ENCODE measurements at places on chromosomes 1 and 21.

- DNase-seq = no peak
Measured at GRCh38 chr1:202648605-202649226, 61.5 kb downstream of the SYT2 start.

DNA sequence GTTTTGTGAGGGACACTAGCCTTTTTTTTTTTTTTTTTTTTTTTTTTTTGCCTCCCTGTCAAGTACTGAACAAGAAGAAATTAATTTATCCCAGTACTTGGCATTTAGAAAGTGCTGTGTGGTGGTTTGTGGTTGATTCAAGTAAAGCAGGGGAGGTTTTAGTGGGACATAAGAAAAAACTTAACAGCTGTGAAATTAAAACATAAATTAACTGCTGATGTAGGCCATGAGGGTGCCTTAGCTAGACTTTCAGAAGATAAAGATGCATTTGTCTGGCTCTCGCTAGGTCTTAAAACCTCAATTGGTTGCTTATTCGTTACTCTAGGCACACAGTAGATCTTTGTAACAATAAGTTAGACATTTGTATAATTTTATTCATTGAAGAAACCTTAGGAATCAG is 52.3 kb downstream of the SPATA46 start:
- DNase-seq = no peak

- DNase-seq = no peak
Measured at GRCh38 chr1:210117198-210117597, 115.4 kb upstream of the SERTAD4 start.

DNA sequence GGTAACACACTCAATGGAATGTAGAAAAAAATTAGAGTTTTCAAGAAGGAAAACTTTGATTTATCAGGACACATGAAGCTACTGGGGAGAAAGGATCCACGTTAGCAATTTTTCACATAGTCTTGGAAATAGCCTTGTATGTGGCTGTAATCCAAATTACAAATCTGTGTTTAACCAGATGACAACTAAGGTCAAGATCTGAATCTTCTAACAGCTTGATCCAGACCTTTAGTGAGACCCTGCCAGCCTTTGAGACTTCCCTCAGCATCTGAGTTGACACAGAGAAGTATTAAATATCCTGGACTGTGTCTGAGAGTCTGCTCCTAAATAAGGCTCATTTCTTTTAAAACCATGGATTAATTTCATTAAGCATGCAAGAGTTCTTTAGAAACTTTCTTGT is 135.9 kb upstream of the KCNK2 start:
- DNase-seq = no peak

DNA sequence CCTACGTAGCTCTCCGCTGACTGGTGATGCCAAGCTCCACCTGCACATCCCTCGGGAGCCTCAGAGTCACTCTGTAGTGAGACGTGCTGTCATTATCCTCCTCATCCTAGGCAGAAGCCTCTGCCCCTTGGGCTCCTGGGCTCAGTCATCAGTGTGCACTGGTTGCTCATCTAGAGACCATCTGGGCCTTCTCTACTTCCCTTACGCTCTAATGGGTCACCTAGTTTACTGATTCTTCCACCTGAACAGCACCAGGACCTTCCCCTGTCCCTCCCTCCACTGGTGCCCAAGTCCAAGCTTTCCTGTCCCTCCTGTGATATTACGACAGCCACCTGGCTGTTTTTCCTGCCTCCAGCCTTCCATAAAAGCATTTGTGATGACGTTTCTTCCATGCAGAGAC is 136.1 kb upstream of the ERRFI1 start:
- DNase-seq = no peak

- no peak for DNase-seq
Measured at GRCh38 chr1:221040101-221040500, 160.9 kb downstream of the HLX start.

GRCh38 chr1:220249522-220249921 is 22.7 kb downstream of the RAB3GAP2 start:
- DNase-seq = no peak

GRCh38 chr1:105442901-105443300 is 1613.6 kb upstream of the PRMT6 start:
- no peak for DNase-seq

DNA sequence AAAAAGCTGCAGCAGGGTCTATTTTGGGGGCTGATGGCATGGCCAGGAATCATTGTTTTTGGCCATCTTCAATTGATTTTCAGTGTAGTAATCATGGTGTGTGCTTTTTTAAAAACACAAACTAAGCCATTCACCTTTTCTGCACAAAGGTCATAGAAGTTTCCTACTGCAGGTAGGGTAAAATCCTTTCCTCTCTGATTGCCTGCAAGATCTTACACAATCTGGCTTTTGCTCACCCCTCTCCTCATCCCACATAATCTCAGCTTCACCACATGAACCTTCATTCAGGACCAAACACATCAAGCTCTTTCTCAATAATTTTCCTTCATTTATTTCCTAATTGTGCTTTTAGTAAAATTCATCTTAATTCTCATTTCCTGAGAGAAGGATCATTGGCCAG is 38.3 kb upstream of the GBP5 start:
- DNase-seq = no peak

GRCh38 chr1:182862827-182863226 is 23.7 kb downstream of the DHX9 start:
- no peak for DNase-seq

DNA sequence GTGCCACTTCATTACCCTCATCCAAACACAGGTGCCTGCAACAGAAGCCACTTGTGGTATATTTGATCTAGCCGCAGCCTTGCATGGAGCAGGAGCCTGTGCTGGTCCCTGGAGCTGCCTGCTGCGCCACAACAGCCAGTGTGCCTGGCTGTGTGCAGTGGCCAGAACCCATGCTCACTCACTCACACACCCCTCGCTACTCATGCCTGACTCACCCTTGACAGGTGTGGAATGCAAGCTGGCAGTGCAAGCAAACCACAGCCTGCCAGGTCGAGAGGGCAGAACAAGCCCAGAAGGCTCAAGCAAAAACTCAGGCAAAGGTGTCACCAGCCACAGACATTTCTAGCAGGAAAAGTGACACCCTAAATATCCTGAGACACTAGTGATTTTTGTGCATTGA is 1510.9 kb downstream of the KCNT2 start:
- no peak for DNase-seq

DNA sequence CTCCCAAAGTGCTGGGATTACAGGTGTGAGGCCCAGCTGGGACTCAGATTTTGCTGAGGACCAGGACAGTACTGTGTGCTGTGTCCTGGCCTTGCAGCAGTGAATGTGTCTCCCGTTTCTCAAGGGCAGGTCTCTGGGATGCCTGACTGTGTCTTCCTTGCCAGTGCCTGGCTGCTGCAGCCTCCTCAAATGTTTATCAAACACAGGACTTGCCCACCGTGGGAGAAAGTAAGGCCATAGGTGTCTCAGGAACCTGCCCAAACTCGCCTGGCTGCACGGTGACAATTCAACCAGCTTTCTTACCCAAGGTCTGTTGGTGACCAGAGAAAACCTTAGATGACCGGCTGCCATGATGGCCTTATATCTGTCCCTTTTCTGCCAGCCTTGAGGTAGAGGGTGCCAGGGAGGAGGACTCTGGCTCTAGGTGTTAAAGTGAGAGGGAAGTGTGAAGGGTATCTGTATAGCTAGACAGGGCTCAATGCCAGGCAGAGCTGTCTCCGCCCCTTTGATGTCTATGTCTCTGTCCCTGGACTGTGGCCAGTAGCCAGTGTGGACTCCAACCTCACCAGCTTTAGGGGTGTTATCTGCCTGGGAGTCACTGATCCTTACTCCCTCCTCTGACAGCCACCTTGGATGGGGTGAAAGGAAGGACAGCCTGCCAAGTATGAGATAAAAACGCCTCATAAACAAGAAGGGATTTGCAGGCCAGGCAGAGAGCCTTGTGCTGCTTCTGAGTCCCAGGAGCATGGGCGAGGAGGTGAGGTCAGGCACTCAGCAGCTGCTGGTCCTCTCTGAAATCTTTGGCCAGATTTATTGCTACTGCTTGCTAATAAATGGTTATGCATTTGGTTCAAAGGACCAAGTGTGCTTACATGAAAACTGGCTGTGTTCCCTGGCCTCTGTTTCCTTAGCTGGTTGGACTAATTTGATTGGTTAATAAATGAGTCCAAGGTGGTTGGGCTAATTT is 22.3 kb downstream of the IL6R start:
- no peak for DNase-seq

DNA sequence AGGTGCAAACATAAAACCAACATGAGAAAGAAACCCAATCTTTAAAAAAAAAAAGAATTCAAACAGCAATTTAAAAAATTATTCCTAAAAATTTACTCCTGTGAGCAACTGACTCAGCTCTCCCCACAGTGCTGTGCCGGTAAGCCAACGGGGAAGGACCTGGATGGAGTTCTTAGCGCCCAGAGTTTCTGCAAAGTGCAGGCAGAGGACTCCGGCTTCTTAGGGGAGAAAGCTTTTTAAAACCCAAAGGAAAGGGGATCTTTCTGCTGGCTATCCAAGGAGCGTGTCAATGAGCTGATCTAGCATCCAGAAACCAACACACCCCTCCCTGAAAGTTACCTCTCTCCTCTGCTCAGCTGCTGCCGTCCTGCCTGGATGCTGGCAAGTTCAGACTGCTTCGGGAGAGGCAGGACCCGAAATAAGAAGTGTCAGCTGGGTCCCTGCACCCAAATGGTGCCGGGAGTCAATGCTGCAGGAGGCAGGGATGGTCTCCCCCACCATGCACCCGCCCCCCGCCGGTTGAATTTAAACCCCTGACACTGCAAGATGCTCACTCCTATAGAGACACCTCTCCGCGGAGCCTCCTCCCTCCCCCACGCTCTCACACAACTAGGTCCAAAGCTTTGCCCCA is 32.2 kb upstream of the H6PD start:
- DNase-seq = no peak

GRCh38 chr1:20411196-20411980 is 74.6 kb downstream of the CAMK2N1 start:
- no peak for DNase-seq

DNA sequence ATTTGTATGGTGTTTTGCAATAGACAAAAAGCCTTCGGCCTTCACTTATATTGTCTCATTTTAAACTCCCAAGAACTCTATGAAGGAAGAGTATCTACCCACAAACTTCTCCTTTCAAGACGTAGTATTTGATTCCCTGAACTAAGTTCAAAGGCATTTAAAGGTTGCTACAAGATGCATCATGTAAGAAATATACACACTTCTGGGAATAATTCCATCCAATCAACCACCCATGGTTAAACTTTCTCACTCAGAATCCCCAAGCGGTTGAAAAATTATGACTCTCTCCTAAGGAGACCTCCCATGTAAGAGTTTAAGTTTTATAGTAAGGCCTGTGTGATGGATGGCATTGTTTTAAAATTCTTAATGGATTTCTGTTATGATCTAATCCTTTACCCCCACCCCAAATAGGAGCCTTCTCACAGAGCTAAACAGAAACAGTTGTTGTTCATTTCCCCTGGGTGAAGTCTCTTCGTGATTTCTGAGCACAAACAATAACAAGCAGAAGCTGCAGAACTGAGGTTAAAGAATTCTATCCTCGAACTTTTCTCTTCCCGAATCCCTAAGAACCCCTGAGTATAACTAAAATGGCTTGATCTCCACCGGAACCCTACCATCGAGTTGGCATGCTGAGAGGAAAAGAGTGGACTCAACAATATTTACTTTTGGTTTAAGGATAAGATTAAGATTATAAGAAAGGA is 185.0 kb downstream of the TGFBR3 start:
- DNase-seq = no peak

- DNase-seq = no peak
Measured at GRCh38 chr1:183058851-183059502, 35.8 kb downstream of the LAMC1 start.

- no peak for DNase-seq
Measured at GRCh38 chr1:14362331-14362730, 236.2 kb upstream of the KAZN start.

DNA sequence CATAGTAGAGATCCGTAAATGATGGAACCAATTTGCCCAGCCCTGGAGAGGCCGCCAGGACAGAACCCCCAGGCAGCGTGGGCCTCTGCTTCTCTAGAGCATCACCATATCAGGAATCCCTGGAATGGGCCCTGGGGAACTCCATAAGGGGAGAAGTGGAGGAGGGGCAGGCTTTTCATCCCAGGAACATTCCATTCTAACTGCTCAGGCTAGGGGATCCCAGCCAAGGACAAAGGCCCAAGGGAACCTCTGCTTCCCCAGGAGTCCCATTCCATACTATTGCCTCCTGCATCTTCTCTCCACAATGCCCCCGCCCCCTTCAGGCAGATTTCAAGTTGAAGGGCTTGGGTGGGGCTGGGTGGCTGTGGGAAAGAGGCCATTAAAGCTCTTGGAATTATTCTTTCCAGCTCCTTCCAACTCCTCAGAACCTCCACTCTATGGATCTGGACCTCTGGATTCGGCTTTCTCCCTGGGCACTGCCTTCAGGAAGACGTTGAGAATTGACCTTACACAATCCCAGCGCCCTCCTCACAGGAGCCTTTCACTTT is 6.0 kb downstream of the TRNP1 start:
- no peak for DNase-seq

GRCh38 chr1:109185357-109185756 is 28.4 kb upstream of the SARS1 start:
- no peak for DNase-seq

DNA sequence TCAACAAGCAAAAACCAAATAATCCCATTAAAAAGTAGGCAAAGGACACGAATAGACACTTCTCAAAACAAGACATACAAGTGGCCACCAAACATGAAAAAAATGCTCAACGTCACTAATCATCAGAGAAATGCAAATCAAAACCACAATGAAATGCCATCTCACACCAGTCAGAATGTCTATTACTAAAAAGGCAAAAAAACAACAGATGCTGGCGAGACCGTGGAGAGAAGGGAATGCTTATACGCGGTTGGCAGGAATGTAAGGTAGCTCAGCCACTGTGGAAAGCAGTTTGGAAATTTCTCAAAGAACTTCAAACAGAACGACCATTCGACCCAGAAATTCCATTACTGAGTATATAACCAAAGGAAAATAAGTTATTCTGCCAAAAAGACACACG is 145.1 kb upstream of the EDN2 start:
- no peak for DNase-seq

- no peak for DNase-seq
Measured at GRCh38 chr1:206814716-206815341, 42.5 kb upstream of the IL10 start.

GRCh38 chr1:222171005-222171404 is 376.9 kb downstream of the HHIPL2 start:
- DNase-seq = no peak

GRCh38 chr21:42616941-42617340 is 36.5 kb upstream of the PDE9A start:
- no peak for DNase-seq

DNA sequence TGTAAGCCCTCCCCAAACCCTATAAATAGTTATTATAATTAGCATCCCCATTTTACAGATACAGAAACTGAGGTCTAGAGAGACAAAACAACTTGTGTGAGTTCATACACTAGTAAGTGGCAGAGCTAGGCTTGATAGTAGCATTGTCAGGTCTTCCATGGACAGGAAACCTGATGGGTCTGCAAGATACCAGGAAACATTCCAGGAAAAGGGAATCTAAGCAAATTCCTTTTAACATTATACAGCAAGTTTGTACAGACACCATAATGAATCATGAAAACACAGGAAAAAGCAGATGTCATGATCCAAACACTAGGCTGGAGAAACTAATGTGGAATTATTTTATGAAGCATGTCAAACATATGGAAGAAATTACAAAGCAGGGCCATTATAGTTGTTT is 89.1 kb upstream of the KCNK2 start:
- no peak for DNase-seq

All from naive thymus-derived CD4-positive, alpha-beta T cell (primary cell).